Stimulated activated CD4-positive, alpha-beta T cell treated with anti-CD3 and anti-CD28 coated beads, Interleukin-15, amount 100 ng/mL, for 1 hour (primary cell): ENCODE measurements at places on chromosomes 1 and 21.

GRCh38 chr1:92536980-92537884, 50.5 kb upstream of the GFI1 start:
- no peak for DNase-seq

GRCh38 chr1:74571493-74571800, 59.0 kb upstream of the LRRC53 start:
- no peak for DNase-seq

- no peak for DNase-seq
Measured at GRCh38 chr1:27520651-27521050, 30.7 kb upstream of the WASF2 start.

DNA sequence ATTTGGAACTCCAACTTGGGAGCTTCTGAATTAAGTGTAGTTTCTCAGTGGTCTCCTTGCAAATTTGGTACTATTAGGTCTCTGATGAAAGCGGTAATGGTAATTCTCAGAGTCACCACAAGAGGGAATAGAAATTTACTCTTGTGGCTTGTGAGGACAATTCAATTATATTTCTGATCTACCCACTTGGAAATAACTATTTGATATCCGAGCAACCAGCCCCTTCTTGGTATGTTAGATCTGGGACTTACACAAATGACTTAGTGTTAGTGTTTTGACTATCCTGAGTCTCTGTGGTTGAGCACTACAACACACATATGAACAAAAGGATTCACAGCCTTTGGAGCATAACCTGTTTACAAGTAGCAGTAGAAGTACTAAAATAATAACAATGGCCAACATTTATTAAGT, 68.1 kb downstream of the RPS6KA1 start:
- DNase-seq: no peak

DNA sequence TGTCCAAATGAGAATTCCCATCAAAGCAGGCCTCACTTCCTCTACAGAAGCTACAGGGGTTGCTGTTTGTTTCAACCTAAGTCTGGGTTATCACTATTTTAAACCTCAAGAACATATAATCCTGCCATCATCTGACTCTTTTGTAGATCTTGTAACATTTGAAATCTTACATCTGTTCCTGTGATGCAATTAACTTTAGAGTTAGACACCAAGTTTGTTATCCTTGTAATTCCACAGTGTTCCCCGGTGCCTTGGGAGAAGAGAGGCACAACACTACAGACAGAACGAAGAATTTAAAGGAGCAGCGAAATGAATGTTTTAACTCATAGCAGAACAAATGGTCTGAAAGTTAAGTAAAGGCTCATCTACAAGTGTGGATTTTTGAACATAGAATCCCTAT, 116.1 kb downstream of the UCHL5 start:
- DNase-seq: no peak

DNA sequence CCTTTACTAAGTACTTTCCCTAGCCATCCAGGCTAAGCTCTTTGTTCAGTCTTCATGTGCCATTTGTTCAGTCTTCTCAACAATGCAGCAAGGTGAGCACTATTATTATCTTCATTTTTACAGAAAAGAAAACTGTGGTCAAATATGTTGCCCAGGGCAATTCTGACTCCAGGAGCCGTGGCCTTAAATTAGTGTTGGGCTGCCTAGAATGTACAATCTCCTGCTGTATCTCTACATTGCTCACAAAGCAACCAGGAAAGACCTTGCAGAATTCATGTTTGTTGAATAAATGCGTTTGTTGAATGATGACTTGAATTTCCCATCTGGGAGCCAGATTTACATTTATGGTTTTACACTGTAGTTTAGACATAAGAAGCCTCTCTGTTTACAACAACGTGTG, 14.2 kb downstream of the CD101 start:
- no peak for DNase-seq

GRCh38 chr1:199724049-199724448, 303.5 kb upstream of the NR5A2 start:
- no peak for DNase-seq

DNA sequence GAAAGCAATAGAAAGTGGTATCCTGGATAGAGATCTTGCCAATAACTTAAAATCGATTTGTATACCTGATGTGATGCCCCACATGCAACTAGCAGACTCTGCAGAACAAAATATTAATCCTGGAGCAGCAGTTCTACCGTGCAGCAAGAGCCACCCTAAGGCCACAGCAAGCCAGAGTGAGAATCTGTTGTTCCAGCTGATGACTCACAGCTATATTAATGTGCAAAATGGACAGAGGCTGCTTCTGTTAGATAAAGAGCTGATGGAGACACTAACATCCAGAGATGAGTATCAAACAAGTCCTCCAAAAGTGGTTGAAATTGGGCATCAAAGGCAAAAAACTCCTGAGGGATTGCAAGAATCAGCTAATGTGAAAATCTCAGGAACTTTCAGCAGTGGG, 127.8 kb downstream of the MACF1 start:
- DNase-seq: no peak

DNA sequence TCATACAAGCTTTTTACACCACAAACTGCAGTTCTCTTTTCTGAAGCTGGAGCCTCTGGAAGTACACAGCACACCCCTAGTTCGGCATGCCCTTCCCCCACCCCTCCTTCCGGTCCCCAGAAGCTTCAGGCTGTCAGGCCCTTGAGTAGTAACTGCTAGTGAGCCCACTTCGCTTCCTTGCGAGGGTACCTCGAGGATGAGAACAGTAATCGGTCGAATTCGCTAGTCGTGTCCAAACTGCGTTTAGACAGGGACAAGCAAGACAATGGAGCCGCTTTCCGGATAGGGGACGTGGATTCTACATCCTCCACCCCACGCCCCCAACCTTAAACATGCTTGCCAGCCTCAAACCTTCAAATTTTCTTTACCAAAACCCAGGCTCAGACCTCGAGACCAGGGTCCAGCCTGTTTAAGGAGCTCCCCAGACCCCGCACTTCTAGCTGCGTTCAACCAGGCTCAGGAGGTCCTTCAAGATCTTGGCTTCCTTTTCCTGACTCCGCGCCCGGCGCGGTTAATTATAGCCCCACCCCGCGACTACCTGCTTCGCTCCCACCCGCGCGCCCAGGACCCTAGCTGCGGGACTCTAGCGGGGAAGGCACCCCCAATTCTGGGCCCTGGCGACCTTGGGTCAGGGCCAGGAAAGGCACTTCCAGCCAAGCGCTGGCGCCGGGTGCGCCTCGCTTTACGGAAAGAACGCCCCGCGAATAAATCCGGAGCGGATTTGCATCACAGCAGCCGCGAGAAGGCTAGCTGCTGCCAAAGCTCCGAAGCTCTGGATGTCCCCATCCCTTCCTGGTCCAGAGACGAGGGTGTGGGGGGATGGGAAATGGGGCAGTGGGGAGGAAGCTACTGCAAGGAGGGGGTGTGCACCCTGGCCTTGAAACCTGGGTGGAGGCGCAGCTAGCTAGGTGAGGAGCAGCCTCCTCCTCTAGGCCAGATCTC, 8.1 kb upstream of the TSPAN1 start:
- DNase-seq: peak; percentile 26

DNA sequence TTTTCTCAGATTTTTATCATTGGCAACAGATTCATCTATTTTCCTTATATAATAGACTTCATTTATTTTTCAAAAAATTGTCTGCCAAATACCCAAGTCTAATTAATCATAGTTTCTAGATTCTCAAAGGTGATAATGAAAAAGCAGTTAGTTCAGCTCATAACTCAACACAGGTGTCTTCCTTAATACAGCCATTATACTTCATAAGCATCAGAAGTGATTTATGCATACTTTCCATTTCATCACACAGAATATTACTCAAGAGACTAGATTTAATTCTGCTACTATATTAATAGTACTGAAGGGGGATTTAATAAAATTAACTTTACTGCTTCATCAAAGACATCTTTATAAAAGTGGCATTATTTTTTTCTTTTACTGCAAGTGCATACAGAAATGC, 18.8 kb downstream of the SRSF11 start:
- no peak for DNase-seq

GRCh38 chr1:25049190-25049589, 119.1 kb upstream of the RUNX3 start:
- no peak for DNase-seq

DNA sequence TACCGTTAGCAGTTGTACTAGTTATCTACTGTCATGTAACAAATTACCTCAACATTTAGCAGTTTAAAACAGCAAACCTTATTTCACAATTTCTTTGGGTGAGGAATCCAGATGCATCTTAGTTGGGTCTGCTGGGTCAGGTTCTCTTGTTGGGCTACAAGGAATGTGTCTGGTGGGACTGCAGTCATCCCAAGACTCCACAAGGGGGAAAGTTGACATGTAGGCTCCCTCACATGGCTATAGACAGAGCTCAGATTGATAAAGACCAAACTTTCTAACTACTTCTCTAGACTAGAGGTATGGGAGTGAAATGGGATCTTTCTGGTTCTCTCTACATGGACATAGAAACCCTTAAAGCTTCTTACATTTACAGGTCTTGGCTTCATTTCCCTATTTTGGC, 160.9 kb downstream of the UCK2 start:
- DNase-seq: no peak

- no peak for DNase-seq
Measured at GRCh38 chr21:14070049-14070893, 140.5 kb downstream of the LIPI start.

DNA sequence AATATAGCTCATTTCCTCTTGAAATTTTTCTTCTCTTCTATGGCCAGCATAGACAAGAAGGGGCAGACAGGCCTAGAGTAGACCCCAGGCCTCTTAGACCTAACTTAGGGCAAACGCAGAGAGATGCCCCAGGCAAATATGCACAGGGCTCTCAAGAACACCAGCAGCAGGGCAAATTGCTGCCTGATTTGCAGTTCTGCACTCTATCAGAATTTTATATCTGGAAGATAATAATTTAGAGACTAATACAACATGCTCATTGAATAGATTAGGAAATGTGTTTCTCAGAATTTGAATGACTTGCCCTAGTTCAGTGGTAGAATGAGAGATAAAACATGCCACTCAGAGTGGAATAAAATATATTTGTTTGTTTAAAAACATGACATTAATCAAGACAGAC, 200.4 kb upstream of the ADGRL2 start:
- no peak for DNase-seq

DNA sequence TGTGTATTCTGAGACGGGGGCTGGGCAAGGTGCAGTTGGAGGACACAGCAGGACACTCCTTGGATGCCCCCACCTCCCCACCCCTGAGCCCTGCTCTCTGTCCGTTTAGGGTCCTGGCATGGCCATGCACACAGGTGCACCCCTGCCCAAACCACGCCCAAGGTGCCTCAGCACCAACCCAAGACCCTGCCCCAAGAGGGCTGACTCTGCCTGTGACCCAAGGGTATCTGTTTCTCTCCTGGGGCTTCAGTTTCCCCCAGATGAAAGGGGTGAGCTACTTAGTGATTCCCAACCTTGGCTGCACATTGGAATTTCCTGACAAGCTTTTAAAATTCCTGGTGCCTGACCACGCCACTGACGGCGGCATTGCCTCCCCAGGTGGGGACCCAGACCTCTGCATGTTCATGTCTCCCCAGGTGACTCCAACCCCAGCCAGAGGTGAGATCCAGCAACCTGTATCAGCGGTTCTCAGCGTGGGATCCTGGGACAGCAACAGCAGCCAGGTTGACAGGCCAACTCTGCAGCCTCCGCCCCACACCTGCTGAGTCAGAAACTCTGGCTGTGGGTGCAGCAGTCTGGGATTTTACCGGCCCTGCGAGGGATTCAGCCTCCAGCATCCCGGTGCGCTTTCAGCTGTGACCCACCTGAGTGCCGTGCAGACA, 483.4 kb downstream of the NPHP4 start:
- no peak for DNase-seq

GRCh38 chr21:29056005-29056404, 17.4 kb downstream of the CCT8 start:
- no peak for DNase-seq

DNA sequence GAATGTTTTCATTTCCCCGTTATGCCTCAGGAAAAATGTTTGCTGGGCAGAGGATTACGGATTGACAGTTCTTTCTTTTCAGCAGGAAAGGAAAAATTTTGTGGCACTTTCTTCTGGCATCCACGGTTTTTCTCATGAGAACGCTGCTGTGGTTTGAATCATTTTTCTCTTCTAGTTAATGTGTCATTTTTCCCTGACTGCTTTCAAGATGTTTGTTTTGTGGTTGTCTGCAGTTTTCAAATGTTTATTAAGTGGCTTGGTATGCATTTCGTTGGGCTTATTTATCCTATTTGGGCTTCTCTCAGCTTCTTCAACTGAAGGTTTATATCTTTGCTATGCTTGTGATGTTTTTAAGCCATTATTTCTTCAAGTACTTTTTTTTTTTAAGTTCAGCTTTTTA, 359.0 kb downstream of the RGS7 start:
- DNase-seq: no peak

DNA sequence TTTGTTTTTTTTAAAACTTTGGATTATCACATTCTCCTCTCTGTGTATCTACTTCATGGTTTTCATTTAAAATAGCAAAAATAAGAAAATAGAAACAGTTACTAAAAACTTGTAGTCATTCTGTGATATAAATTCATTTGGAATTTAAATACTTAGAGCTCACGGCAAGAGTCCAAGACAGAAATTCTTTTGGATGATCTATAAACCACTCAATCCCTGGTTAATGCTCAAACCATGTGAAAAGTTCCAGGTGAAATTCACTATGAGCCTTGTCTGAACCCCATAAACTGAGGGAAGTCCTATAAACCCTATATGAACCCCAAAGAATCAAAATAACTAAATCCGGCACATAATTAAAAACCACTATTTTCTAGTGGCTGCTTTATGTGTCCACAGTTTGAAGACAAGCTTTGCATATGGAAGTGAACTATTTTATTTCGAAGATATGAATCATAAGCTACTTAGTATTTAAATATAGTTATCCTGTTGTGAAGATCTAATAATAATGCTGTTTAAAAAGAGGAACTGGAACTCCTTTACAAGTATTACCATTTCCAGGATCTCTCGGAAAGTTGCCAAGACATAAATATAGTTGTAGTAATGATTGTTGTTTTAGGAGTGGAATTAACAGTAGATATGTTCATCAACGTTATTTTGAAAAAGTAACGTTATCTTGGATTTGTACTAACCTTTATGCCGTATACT, 163.5 kb downstream of the NFIA start:
- no peak for DNase-seq

- no peak for DNase-seq
Measured at GRCh38 chr1:46606255-46606965, 2.3 kb upstream of the MKNK1 start.

- DNase-seq: no peak
Measured at GRCh38 chr1:211908453-211908852, 77.9 kb upstream of the LPGAT1 start.

GRCh38 chr1:15526021-15526489, 593 bp upstream of the DNAJC16 start:
- no peak for DNase-seq

- no peak for DNase-seq
Measured at GRCh38 chr1:235907187-235907896, 40.6 kb upstream of the LYST start.

DNA sequence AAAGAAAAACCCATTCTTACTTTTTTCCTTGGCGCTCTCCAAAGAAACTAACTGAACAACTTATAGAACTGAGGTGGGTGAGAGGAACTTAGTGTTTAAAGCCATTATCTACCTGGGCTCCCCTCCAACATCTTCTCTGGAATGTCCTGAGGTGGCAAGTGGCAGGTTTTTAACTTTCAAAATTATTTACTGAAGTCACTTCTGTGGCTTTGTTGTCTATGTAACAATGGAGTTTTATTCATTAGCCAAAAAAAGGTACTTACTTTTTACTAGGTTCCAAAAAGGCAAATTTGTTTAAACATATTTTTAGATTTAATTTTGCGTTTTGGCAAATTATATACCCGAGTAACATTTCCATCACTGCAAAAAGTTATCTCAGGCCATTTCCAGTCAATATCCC, 2.4 kb downstream of the ENO1 start:
- no peak for DNase-seq

- DNase-seq: no peak
Measured at GRCh38 chr21:29499229-29499628, 200.5 kb downstream of the BACH1 start.
